ENCODE measurements at places on chromosomes 12 and 14.
A peak's percentile ranks its signal among the peaks of the same experiment; 100 is the strongest.

GRCh38 chr12:127145929-127146789 is 1120.8 kb upstream of the TMEM132C start:
- peak; percentile 82 for DNase-seq

DNA sequence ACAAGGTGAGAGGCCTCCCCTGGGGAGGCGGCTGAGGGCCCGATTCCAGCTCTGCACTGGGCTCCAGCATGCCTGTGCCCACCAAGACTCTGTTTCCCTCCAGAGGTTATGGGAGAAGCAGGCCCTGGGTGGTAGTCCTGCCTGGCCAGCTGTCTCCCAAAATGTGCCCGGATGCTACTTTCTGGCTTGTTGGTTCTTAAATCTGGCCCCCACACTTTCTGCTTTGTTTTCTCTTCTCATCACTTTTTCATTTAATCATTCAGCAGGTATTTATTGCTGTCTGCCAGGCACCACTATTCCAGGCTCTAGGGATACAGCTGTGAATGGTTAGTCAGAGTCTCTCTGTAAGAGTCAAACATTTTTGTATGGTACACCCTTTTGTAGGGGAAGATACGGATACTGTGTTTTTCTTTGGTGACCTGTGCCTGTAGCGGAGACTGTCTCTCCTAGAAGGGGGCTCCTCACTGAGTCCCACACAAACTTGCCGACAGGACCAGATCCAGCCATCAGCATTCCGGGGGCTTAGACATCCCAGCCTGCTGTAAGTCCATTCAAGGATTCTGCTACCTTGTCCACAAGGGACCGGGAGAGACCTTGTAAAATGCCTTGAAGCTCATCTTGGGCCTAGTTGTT is 3.8 kb downstream of the DHRS2 start:
- no peak for DNase-seq

DNA sequence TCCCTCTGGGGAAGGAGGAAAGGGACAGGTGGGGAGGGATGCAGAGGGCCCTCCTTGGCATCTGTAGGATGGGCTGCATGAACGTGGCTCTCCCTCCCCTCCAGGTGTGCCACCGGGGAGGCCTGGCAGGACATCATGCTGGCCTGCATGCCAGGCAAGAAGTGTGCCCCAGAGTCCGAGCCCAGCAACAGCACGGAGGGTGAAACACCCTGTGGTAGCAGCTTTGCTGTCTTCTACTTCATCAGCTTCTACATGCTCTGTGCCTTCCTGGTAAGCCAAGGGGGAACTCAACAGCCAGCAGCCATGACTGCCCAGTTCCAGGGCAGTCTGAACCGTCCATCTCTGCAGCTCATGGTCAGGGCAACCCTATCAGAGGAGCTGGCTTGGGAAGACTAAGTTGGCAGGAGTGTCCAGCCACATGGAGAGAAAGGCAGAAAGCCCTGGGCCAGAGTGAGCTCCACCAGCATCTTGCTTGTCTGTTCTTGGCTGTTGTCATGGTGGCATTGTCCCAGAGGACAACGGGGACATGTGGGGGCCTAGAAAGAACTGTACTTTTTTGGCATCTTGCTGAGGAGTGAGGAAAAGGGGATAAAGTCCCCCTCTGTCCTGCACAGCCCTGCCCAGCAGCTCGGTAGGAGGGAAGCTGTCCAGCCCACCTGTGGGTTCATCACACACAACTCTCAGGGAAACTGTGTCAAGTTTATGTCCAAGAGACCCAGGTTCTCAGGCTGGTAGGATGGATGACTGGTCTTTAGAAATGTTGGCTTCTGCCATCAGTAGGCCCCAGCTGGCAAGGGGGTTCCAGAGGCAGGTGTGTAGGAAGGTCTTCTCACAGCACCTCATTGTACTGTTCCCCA is 129.8 kb upstream of the FKBP4 start:
- no peak for DNase-seq

- no peak for DNase-seq
Observed at GRCh38 chr12:55912908-55913307, 14.8 kb downstream of the PYM1 start.

GRCh38 chr14:98507264-98507663 is 764.7 kb downstream of the BCL11B start:
- no peak for DNase-seq

DNA sequence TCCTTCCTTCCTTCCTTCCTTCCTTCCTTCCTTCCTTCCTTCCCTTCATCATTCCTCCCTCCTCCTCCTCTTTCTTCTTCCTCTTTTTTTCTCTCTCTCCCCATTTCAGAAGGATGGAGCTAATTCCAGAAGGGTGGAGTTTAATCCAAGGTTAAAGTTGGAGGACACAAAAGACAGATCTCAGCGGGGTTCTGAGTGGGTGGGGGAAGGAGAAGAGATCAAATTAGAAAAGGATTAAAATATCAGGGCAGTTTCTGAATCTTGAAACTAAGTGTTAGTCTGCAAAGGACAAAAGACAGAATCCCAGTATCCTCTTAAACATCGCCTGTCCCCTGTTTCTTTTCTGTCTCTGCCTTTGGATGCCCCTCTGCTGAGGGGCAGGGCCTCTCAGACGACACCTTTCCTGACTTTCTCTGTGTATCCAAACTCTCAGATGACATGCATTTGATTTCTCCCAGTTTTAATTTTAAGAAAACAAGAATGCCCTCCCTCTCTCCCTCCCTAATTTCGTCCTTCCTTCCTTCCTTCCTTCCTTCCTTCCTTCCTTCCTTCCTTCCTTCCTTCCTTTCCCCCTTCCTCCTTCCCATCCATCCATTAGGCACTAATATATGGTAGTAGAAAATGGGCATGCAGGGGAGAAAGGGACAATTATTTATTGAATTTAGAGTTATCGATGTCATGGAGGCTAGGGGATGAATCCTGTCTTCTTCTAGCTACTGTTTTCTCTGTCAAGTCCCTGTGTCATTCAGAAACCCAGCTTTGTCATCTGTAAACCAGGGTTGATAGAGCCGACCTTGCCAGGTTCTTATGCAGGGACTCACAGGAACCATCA is 269.1 kb downstream of the VRK1 start:
- no peak for DNase-seq

- peak; percentile 92 for DNase-seq
Observed at GRCh38 chr12:120725659-120726509, at the start of gene ACADS. TSS of gene ACADS (plus strand) at chr12:120725826. CDS start at chr12:120725886, 60 bp downstream.

GRCh38 chr14:105507247-105507646 is 16.2 kb downstream of the TEDC1 start:
- no peak for DNase-seq

DNA sequence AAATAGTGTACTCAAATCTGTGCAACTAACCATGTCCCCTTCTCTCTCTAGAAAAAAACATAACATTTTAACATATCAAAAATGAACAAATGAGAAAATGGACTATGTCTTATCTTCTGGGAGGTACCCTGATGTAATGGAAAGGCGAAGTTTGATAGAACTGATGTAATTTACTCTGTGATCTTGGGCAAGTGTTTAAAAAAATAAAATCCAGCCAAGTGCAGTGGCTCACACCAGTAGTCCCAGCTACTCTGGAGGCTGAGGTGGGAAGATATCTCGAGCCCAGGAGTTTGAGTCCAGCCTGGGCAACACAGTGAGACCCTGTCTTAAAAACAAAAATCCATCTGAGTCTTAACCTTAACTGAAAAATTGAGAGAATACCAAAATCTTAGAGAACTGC is 35.8 kb upstream of the CFL2 start:
- DNase-seq = no peak

GRCh38 chr14:27427796-27428195 is 830.0 kb upstream of the NOVA1 start:
- no peak for DNase-seq

GRCh38 chr14:75626396-75626795 is 34.3 kb downstream of the ERG28 start:
- no peak for DNase-seq

DNA sequence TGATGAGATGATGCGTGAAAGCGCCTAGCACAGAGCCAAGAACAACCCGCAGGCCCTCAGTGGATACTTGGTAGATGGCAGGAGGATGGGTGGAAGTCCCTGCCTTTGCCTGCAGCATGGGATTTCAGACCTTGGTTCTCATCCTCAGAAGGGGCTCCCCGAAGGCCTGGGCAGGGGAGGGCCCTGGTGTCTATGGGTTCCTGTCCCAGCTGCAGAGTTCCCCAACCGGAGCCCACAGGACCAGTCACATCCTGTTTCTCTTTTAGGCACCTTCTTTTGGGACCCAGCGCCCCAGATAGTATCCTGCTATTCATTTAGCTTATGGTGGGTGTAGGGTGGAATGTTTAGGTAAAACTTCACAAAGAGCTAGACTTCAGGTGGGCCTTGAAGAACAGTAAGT is 55.5 kb downstream of the CALM1 start:
- no peak for DNase-seq

DNA sequence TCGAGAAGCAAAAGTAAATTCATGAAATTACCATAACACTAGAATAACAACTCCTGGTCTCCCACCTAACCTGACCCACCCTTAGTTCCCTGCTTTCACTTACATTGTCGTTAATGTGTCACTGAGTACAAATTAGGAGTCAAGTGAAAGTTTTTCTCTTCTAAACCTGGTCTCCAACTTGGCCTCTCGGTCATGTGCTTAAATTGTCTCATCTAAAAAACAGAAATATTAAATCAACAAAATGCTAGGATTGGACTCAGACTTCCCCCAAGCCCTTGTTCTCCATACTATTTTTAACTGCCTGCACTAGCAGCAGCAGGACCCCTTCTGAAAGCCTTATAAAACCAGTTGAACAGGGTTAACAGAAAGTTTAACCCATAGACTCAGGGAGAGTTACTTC is 1.8 kb upstream of the BTG1 start:
- no peak for DNase-seq

DNA sequence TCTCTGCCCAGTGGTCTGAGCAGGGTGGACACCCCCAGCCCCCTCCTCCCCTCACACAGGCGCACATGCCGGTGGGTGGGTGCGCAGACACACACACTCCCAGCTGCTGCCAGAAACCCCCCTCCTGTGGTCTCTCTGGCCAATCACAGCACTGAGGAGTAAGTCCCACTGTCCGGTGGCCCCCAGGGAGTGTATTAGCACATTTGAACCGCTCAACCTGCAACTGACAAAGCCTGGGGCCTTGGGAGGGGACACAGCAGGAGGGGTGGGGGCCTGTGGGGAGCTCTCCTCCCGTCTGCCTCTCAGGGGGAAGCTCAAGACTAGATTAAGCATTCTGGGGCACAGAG is 11.7 kb downstream of the FIGNL2 start:
- no peak for DNase-seq

- DNase-seq = no peak
Observed at GRCh38 chr12:113852695-113853490, 113.2 kb downstream of the RBM19 start.
